Activated CD8-positive, alpha-beta memory T cell treated with anti-CD3 and anti-CD28 coated beads for 4 hours (primary cell): ENCODE measurements at places on chromosomes 7 and 10.

DNA sequence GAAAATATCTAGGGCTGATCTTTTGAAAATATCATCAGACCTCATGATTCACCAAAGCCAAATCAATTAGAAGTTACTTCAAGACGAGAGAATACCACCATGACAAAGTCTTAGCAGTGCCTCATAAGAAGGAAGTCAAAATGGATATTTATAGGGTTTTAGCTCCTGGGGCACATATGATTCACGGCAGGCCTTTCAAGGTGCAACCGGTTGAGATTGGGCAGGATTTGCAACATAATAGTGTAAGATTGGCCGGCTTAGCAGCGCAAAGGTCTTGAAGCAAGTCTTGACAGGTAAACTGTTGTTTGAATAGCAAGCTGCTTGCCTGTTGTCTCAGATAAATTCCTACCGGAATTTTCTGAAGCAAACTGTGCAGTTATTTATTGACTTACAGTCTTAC, 17.5 kb downstream of the ADRB1 start:
- no peak for DNase-seq

GRCh38 chr7:114426824-114427223, 12.2 kb downstream of the FOXP2 start:
- no peak for DNase-seq

DNA sequence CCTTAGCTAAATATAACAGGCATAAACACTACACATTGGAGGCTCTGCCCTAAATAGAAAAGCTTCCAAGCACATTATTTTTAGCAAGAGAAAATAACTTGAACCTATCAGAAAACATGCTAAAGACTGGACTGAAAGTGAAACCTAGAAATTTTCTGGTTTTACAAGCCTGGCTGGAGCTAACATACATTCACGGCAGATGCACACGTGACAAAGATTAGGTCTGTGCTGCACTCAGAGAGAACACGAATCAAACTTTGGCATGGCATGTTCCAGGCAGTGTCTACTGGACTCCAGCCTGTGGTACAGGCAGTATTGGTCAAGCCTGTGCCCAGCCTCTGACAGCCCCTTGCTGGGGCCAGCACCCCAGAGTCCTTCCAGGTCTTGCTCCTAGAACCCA, 94.1 kb upstream of the PCBD1 start:
- no peak for DNase-seq

DNA sequence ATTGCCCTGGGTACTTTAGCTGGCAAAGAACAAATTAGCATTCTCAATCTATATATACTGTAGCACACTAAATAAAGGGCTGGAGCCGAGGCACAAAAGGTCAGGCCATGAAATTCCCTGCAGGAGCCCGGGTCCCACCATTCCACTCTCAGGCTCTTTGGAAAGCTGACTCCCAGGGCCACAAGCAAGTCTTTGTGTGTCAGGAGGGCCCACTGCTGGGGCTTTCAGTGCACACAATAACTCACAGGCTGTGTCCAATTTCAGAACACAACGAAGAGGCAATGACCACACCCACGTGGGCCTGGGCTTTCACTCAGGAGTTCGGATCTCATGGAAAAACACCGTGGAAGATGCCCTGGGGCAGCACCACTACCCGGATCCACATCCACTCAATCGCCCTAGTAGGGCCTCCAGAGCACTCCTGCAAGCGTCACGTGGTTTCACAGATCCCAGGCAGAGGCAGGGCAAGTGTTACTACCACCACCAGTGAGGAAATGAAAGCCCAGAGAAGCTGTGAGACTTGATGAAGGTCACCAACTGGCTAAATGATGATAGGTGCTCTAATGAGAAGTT, 60.3 kb downstream of the COBL start:
- no peak for DNase-seq

DNA sequence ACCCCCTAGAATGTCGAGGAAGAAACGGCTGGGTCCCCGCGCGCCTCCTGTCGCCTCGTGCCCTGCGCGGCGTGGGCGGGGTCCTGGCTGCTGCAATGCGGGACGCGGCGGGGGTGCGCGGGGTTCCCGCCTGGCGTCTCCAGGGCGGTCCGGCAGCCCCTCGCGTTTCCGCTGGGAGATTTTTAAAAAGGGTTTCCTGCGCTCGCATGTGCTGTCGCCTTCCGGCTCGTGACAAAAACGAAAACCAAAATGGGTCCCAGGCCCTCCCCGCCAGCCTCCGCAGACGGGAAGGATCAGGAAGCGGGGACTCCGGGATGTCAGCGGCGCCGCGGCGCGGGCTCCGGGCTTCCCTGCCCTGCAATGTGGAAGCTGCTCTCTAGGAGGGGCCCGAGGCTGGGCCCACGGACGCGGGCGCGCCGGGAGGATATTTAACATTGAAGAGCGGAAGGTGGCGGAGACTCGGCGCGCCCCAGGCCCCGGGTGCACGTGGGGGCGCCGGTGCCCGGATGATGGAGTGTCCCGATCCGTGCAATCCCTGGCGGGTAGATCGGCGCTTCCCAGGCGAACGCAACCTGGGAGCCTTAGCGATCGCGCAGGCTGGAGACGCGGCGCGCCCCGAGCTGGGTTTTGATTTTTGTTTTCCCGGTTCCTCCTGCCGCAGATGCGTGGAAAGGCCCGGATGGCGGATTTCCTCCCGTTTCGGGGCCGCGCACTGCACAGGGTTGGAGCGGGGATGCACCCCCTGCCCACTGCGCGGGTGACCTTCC, 1.0 kb downstream of the PFKP start:
- DNase-seq = peak; percentile 23

DNA sequence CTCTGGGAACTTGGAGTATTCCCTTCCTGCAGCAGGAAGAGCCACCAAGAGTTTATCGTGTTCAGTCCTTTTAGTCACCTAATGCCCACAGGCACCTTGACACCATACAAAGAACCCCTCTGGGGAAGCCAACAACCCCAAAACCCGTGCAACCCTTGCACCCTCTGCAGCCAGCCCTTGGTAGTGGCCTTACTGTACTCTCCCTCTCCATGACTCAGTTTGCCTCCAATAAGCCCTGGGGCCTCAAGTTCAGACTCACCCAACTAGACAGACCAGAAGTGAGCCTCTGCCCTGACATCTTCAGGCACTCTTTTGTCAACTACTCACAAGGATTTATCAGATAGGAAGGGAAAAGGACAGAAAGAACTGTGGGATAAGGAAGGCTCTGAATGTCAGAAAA, 30.9 kb downstream of the KCNMA1 start:
- no peak for DNase-seq

GRCh38 chr7:39554583-39555165, 11.5 kb upstream of the YAE1 start:
- no peak for DNase-seq

DNA sequence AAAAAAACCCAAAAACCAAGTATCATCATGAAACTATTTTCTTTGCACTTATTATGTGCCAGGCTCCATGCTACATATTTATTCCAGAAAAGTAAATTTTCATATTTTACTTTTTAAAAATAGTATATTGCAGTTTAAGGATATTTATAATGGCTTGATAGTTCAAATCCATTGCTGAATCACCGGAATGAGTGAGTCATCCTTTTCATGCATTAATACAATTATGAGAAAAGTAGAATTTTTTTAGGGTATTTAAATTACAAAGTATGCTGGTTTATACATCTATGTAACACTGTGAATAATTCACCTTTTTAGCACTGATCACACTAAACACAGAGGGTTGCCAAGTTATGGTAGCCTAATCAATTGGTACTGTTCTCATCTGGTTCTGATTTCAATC, 54.3 kb downstream of the SLC16A9 start:
- no peak for DNase-seq

GRCh38 chr7:28280516-28280915, 99.9 kb upstream of the JAZF1 start:
- DNase-seq = no peak

DNA sequence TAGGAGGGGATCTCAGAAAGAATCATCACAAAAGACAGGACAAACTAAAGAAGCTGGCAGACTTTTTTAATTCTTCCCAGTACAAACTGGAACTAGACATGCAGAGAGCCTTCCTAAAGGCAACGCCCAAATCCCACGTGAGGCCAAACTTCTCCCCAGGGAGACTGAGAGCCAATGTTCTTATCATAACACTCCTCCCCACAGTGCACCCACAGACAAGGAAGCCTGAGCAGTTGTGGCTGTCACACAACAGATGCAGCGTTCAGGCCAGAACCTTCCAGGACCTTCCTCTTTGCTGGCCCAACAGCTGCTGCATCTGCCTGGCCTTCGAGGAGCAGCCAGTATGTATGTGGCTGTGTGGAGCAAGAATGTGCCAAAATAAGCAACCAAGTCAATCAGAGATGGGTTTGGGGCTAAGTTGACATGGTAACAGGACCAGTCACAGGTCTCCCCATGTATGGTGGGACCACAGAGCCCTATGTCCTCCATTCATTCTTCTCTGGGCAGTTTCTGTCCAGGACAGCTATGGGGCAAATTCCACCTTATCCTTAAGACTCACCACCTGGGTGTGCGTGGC, 34.9 kb downstream of the SRPK2 start:
- DNase-seq = no peak

GRCh38 chr7:105800849-105801534, 75.4 kb downstream of the ATXN7L1 start:
- DNase-seq = no peak
